ENCODE measurements at places on chromosomes 2 and 18.

DNA sequence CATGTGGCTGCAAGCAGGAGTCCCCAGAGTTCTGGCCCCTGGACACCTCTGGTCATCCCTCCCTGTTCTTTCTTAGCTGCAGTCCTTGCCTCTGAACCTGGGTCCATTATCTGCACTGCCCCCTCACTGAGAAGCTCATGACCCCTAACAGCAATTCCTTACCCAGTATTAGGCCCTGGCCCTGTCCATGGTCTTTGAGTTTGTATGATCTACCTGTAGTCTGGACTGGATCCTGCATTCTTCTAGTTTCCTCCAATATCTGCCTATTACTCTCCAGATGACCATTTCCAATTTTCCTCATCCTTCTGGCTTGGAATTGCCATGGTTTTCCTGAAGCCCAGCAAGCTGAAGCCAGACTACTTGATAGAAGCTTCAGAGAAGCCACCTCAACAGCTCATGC is 302.4 kb upstream of the HS6ST1 start:
- no peak for DNase-seq

GRCh38 chr2:99660616-99661406 is 171.0 kb upstream of the REV1 start:
- no peak for DNase-seq

- DNase-seq, result no peak
These were observed 67.3 kb upstream of the RMDN2 start for GRCh38 chr2:37857575-37858399.

DNA sequence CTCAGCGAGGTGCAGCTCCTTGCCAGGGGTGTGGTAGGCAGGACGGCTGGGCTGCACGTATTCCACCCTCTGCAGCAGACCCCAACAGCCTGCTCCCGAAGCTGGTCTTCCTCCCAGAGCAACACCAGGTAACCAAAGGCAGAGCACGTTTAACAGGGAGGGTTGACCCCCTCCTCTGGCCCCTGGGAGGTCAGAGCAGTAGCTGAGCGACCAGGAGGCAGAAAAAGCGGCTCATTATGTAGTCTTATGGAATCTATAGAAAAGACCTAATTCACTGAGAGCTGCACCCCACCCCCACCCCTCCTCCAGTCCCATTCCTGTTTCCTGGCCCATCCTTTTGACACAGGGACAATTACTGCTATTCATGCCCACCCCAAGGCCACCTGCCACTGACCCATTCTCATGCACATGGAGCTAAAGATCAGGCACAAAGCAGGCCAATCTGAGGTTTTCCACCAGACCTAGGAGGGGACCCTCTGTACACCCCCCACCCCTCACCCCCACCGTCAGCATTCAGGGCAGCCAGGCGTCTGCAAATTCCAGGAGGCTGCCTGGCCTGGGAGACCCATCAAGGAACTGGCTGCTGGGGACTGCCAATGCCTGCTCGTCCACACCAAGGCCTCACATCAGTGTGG is 60.9 kb upstream of the FZD7 start:
- DNase-seq, result no peak
